ENCODE measurements at places on chromosomes 13 and 19. TPM values are rescaled to one million over a fixed set of nuclear protein-coding genes. Genes with fewer than 3 reads are reported as not detected.

The ZNF136 gene
- 7.4 TPM for total RNA-seq

The LGALS7B gene
- total RNA-seq, result not detected

The ZNF579 gene
- 4.1 TPM for total RNA-seq

The SIGLEC11 gene
- not detected for total RNA-seq

The BBC3 gene
- 10.5 TPM for total RNA-seq

The PLPPR2 gene
- 34.9 TPM for total RNA-seq

The OLFM4 gene
- 0.20 TPM for total RNA-seq

Data from smooth muscle cell of the pulmonary artery (primary cell).